ENCODE measurements at places on chromosomes 5 and 9. TPM values are rescaled to one million over a fixed set of nuclear protein-coding genes. Genes with fewer than 3 reads are reported as not detected.

The CATSPER3 gene
- not detected for total RNA-seq

The C9orf50 gene
- not detected for total RNA-seq

The NIPAL4 gene
- not detected for total RNA-seq

The ZNF483 gene
- 62.9 TPM for total RNA-seq

The TNFSF8 gene
- total RNA-seq, result not detected

The CD74 gene
- total RNA-seq, result 32.2 TPM

The ABLIM3 gene
- total RNA-seq, result 0.03 TPM

The FBXL7 gene
- 8.4 TPM for total RNA-seq

The GPR150 gene
- not detected for total RNA-seq

The LMX1B gene
- total RNA-seq, result 8.7 TPM

The HEXB gene
- total RNA-seq, result 79.6 TPM

The DAB2IP gene
- 24.1 TPM for total RNA-seq

The IL4 gene
- not detected for total RNA-seq

The GABBR2 gene
- total RNA-seq, result 0.66 TPM

The DRD1 gene
- 0.10 TPM for total RNA-seq

The ABCA2 gene
- 6.8 TPM for total RNA-seq

The EMB gene
- total RNA-seq, result 18.5 TPM

The LRRC14B gene
- 0.44 TPM for total RNA-seq

The TOR4A gene
- total RNA-seq, result 21.3 TPM

The ISCA1 gene
- total RNA-seq, result 51.2 TPM

The N4BP3 gene
- total RNA-seq, result 32.0 TPM

The SRP19 gene
- total RNA-seq, result 72.7 TPM

The ECSCR gene
- 6.4 TPM for total RNA-seq

The TBCA gene
- total RNA-seq, result 172 TPM

The CYLC2 gene
- total RNA-seq, result not detected

The NR2F1 gene
- total RNA-seq, result not detected

The CFAP90 gene
- total RNA-seq, result 0.33 TPM

The DAPK1 gene
- 58.5 TPM for total RNA-seq

The INSYN2B gene
- not detected for total RNA-seq

The POLR3G gene
- total RNA-seq, result 126 TPM

The MTAP gene
- 34.0 TPM for total RNA-seq

The THOC3 gene
- 165 TPM for total RNA-seq

The RPS14 gene
- 3,255 TPM for total RNA-seq
